ENCODE measurements at places on chromosomes 12 and 14.
A peak's percentile ranks its signal among the peaks of the same experiment; 100 is the strongest.

DNA sequence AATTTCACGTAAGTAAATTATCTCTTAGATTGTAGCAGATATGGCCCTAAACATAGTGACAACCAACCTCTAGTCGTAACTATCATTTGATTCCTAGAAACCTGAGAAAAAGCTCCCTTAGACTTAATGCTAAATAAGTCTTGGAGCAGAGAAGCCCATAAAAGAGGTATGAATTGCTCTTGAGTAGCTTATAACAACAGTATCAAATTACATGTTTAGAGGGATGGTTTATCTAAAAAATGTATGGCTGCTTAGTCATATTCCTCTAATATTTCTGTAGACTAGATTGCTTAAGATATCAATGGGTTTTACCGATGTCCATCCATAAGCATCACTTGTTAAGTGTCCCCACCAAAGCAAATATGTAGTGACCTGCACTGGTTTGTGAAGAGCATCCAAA lies 259.7 kb downstream of the NELL2 start:
- no peaks in the 10 kb centered on the region for H3K4me1 ChIP-seq
- no peaks in the 10 kb centered on the region for H3K27me3 ChIP-seq
- H3K27ac ChIP-seq = no peak overlapping the region
- H3K36me3 ChIP-seq = no peaks in the 10 kb centered on the region
- no peak for DNase-seq

GRCh38 chr14:55028066-55028465 lies 1.0 kb downstream of the SOCS4 start:
- no peaks in the 10 kb centered on the region for H3K27me3 ChIP-seq
- peaks cover 51% of the 10 kb centered on the region for H3K4me1 ChIP-seq
- H3K27ac ChIP-seq = peak overlapping the region; percentile 95
- H3K4me3 ChIP-seq = peak overlapping the region; percentile 92
- no peak for DNase-seq

DNA sequence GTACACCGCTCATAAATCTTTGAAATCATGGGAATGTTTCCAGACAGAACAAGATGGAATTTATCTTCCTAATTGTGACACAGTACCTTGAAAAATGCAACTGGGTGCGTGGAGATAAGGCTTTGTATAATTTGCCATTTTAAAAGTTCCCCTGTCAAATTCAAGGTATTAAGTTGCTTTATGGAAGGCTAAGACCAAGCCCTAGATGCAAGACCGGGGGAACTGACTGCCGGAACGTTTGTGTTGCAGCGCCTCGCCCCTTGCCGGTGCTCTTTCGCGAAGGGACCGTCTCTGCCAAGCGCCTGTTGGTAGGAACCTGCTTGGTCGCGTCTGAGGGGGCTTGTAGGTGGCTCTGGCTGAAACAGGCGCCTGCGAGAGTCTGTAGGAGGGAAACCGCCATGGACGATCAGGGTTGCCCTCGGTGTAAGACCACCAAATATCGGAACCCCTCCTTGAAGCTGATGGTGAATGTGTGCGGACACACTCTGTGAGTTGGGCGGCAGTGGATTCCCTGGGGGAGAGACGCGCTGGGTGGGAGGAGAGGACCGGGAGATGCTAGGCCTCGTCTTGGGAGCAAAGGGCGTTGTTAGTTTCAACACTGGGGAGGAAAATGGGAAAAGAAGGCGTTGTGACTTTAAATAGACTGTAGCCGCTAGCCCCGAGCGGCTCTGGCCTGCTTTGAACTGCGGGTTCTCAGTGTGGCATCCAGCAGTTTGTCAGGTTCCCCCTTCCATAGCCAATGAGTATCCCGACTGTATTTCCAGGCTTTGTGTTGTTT lies at the start of gene MNAT1:
MNAT1 (plus strand) TSS at position 297 of the 778 bp plus-strand sequence; CDS start at position 399, 102 bp downstream.
- H3K27ac ChIP-seq = peak within 1 kb of the TSS; percentile 97
- peak within 1 kb of the TSS; percentile 94 for H3K4me3 ChIP-seq
- H3K36me3 ChIP-seq = no peaks in the 10 kb centered on the region

DNA sequence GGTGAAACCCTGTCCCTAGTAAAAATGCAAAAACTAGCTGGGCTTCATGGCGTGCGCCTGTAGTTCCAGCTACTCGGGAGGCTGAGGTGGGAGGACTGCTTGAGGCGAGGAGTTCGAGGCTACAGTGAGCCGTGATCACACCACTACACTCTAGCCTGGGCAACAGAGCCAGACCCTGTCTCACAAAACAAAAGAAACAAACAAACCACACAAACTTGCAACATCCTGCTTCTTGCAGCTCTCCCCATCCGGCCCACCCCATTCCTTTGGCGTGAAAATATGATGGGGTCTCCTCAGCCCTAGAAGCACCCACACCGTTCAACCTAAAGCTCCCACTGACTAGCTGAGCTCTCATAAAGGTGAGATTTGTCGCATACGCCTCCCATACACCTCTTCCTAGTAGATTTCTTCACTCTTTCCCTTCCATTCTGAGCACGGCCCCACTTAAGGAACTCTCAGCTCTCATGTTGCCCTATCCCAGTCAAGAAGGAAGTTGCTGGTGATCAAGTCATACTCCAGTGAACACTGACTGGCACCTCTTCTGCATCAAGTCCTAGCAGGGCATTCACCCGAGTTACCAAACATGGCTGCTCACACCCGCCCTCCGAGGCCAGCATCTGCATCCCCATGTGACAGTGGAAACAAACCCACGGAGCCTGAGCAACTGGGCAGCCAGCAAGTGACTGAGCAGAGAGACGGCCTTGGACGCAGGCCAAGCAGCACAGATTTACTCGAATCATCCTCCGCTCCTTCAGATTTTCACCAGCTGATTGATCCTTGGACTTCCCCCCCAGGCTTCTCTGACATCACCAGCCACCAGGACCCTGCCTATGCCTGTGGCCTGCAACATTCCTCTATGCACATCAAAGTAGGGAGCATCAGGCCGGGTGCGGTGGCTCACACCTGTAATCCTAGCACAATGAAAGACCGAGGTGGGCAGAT lies 18.9 kb upstream of the CD27 start:
- peaks cover 19% of the 10 kb centered on the region for H3K4me1 ChIP-seq
- H3K27me3 ChIP-seq = no peaks in the 10 kb centered on the region
- H3K4me3 ChIP-seq = no peak overlapping the region
- H3K36me3 ChIP-seq = no peaks in the 10 kb centered on the region
- H3K27ac ChIP-seq = no peak overlapping the region
- peak; percentile 55 for DNase-seq

All from chondrocyte (in vitro differentiated cells).